ENCODE measurements at places on chromosomes 13 and 19.

DNA sequence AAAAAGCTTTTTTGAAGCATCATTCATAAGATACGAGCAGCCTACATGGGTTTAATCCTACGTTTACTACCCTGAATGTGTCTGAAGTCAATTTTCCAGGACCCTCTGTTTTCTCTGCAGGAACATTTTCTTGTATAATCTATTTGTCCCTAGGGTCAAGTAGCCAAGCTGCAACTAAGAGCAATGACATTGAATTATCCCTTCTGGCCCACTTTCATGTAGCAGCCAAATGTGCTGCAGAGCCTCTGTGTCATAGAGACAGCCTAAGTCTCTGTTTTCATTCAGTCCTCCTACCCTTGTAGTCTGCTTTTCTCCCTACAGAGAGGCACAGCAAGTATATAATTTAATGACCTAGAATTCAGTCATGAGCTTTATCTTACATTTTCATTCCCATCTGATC, 82.1 kb downstream of the ZAR1L start:
- no peak for DNase-seq

GRCh38 chr13:41085961-41086585, 24.8 kb downstream of the WBP4 start:
- no peak for DNase-seq

- no peak for DNase-seq
Measured at GRCh38 chr19:48635263-48635965, 1.8 kb downstream of the DBP start.

DNA sequence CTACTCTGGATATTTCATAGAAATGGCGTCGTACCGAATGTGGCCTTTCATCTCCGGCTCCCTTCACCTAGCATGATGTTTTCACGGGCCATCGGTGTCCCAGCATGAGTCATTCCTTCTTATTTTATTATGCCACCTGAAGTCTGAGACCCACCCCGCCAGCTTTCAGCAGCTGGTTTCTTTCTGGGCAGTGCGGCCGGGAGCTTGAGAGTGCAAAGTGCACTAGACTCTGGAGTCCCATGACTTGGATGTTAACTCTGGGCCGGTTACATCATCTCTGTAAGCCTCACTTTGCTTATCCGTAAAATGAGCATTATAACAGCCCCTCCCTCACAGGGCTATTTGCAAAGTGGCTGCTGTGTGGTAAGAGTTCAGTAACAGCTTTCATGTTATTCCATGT, 5.8 kb upstream of the KMT5C start:
- DNase-seq = no peak

GRCh38 chr13:26897706-26898550, 137.3 kb upstream of the GPR12 start:
- DNase-seq = no peak

DNA sequence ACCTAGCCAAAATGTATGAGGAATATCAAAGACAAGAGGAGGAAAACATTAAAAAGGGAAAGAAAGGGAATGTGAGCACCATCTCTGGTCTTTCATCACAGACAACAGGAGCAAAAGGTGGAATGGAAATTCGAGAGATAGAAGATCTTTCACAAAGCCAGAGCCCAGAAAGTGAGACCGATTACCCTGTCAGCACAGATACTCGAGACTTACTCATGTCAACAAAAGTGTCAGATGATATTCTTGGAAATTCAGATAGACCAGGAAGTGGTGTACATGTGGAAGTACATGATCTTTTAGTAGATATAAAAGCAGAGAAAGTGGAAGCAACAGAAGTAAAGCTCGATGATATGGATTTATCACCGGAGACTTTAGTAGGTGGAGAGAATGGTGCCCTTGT, 217.0 kb downstream of the NBEA start:
- no peak for DNase-seq
